ENCODE measurements at places on chromosomes 12 and 14.

DNA sequence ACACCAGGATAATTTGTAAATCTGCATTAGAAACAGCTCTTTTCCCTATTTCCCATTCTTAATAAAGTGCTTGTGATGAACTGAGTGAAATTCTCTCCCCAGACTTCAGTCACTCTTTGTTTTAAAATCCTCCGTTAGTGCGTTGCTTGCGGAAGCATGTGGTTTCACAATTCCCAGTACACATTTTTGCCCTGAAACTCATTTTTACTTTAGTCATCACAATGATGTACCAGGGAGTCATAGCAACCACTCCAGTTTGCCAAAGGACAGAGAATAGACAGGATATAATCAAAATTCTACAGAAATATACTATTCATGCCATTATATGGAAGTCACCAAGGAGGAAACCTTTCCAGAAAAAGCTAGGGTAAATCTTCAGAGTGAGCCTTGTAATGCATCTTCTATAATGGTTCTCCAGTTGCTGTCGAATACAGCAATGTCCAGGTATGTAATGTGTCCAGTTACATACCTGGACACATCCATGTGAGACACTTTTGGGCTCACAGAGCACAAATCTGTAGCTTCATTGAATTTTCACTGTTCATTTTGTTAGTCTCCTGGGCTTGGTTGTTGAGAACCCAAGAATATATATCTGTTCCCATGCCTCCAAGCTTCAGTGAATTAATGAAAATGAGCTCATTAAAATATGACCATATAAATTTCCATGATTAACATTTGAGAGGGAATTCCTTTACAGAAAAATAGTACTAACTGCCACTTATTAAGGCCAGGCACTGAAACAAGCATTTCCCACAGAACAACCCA is 57.8 kb downstream of the GPR135 start:
- no peak for DNase-seq

DNA sequence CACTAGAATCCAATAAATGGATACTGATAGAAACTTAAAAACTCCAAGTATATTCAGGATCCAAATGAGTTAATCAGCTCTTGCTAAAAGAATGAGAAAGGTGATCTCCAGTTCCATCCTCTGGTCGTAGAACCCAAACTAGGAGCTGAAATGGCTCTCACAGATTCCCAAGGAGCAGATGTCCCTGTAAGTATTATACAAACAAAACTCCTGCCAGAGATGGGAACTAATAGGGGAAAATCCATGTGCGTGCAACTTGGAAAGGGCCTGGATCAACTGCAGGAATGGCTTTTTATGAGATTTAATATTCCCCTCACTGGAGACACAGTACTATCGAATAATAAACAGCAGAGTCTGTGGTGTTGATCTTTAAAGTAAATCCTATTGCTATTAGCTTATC is 309.2 kb upstream of the TBX3 start:
- no peak for DNase-seq

DNA sequence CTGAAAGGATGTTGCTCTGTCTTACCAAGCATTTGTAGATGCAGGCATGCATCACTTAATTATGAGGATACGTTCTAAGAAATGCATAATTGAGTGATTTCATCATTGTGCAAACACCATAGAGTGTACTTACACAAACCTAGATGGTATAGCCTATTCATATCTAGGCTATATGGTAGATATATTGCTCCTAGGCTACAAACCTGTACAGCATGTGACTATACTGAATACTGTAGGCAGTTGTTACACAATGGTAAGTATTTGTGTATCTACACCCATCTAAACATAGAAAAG is 75.9 kb downstream of the IFT81 start:
- no peak for DNase-seq

DNA sequence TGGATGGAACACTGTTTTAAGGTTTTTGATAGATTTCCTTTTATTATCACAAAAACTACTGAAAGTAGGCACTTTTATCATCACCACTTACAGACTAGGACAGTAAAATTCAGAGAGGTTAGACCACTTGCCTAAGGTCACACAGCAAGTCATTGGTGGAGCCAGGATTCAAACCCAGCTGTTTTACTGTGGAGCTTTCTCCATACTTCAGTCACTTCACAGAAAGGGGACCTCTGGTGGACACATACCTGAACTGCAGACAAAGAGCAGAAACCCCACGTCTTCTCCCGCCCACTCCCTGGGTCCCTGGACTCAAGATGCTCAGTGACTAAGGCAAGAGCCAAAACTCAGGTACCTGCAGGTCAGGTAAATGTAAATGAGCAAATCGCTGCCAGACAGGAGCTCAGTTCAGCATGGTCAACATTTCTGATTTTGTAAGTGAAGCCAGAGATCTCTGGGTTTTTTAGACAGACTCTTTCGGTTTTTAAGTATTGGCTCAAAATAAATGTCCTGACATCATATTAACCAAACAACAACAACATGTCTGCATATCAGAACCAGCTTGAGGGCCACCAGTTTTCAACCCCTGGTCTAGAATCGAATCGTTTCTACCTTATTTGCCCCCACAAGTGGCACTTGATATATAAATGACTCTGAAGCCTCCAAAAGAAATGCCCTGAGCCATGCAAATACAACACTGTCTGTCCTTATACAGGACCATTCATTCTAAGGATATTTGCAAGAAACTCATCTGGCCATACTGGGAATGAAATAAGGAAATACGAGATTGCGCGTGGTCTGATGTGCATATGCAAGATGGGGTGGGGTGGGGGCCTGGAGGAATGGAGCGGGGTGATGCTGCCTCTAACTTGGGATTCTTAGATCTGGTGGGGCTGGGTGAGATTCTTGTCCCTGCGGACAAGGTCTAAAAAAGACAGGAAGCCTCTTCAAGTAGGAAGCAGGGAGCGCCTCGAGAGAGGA is 110.9 kb downstream of the KSR2 start:
- DNase-seq, result peak; percentile 63

DNA sequence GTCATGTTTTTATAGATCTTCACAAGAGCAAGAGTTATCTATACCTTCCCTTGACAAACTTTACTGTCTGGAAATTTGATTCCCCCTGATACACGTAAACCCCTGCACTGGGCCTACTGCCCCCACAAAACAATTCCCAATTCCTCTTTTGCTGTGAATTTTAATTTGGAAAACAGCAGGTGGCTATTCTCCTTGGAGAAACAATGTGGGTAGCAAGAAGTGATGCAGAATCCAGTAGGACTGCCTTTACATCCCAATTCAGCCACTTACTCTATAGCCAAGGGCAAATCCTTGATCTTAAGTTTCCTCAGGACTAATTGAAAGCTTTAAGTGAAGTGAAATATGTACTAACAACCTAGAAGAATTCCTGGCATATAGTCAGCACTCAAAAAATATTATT is 129.3 kb downstream of the ACSS3 start:
- no peak for DNase-seq

GRCh38 chr14:40188006-40188405 is 755.8 kb upstream of the FBXO33 start:
- DNase-seq, result no peak

DNA sequence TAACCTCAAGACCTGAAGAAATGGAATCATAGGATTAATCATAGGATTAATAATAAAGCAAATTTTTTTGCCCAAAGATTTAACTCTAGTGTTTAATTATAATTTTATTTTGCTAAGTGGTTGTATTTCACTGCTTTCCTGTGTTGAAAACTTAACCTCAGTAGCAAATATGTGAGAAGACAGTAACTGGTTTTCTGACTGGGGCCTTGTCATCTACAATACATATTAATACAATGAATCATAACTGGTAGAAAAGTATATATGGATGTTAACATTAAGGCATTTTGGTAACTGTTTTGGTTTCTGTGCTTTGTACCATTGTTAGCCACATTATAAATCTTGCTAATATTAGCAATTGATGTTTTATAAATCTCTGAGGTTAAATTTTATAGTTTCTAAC is 92.2 kb downstream of the ACSS3 start:
- DNase-seq, result no peak

- DNase-seq, result no peak
Measured at GRCh38 chr14:104438166-104438887, 141.2 kb upstream of the C14orf180 start.

- DNase-seq, result no peak
Measured at GRCh38 chr14:105041841-105042765, 21.2 kb upstream of the CDCA4 start.

DNA sequence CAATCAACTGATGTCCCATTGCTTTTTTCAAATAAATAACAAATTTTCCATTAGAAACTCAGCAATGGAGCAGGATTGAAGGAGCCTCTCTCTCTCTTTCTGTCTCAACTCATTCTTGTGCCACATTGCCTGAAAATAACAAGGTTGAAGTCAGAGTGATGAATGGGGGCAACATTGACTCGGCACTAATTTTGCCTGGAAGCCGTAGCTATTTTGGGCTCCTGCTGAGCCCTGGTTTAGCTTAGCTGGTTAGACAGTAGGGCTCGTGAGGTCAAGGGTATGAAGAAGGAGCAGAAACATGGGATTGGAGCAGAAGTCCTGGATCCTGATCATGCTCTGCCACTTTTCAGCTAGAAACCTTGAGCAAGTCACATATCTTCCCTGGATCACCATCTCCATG is 38.9 kb downstream of the WSCD2 start:
- no peak for DNase-seq

- DNase-seq, result peak; percentile 49
Measured at GRCh38 chr14:67738740-67739504, 37.2 kb downstream of the RDH12 start.

GRCh38 chr14:26180221-26180620 is 417.6 kb downstream of the NOVA1 start:
- no peak for DNase-seq

- DNase-seq, result peak; percentile 65
Measured at GRCh38 chr14:106842687-106843086, 1316.3 kb downstream of the TMEM121 start.

DNA sequence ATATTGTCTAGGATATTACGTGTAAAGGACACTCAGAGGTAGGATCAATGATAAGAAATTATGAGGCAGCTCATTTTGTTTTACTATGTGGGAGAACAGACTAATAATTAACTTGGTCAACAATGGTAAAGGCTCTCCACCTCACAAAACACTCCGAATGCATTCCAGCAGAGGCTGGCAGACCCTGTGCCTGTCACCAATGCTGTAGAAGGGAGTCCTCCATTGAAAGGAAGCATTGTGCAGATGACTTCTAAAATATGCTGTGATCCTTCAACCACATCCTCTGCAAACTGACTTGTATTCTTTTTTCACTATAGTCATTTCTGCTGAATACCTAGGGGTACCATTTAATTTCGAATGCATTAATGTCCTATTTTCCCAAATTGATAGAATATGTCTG is 119.6 kb upstream of the EEA1 start:
- peak; percentile 44 for DNase-seq

- DNase-seq, result no peak
Measured at GRCh38 chr14:77859934-77860570, 60.1 kb downstream of the ADCK1 start.

GRCh38 chr12:32891956-32892355 is 4.6 kb downstream of the PKP2 start:
- DNase-seq, result peak; percentile 69

GRCh38 chr14:53055003-53055402 is 98.1 kb downstream of the DDHD1 start:
- DNase-seq, result peak; percentile 32

GRCh38 chr12:51913071-51914033 is 6.0 kb downstream of the ACVRL1 start:
- no peak for DNase-seq

- DNase-seq, result no peak
Measured at GRCh38 chr12:20280515-20280914, 87.8 kb upstream of the PDE3A start.

- peak; percentile 71 for DNase-seq
Measured at GRCh38 chr12:113239811-113240331, 18.6 kb downstream of the TPCN1 start.

DNA sequence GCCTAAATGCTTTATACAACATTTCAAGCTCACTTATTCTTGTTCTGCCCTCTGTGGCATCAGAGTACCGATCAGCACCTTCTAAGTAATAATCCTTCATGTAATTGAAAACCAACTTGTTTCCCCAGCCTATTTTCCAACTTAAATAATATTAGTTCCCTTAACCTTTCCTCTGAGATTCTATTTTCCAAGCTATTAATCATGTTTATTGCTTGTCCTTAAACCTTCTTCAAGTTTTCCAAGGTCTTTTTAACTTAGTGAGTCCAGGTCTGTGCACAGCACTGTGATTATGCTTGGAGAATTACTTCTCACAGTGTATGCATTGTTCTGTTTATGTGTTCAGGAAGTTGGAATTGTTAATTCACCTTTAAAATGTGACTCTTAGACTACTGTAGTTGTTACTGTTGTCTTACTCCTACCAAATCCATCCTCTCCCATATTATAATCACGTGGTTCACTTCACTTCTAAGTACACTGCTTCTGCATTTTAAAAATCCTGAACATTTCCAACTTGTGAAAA is 1039.3 kb upstream of the FOXG1 start:
- no peak for DNase-seq
